ENCODE measurements at places on chromosomes 5 and 9.

DNA sequence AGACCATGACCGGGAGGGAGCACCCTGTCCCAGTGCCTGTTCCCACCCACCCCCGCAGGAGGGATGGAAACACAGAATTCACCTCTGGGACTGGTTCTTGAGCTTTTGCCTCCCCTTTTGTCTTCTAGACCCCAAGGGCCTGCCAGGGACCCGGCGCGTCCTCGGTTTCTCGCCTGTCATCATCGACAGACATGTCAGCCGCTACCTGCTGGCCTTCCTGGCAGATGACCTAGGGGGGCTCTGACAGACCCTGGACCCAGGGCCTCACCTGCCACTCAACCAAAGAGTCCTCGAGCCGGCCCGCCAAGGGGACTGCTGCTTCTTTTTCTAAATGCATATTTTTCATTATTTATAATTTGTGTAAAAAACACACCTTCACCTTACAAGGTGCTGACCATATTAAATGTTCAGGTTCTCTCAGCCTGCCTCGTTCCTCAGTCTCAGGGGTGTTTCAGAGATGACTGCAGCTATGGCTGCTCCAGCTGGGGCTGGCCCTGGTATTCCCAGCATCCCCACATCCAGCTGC is 16.9 kb downstream of the CARD19 start:
- DNase-seq: no peak

GRCh38 chr5:65854925-65855324 is 71.5 kb upstream of the ERBIN start:
- no peak for DNase-seq

GRCh38 chr9:124429530-124429867 is 14.3 kb upstream of the PSMB7 start:
- DNase-seq: no peak

DNA sequence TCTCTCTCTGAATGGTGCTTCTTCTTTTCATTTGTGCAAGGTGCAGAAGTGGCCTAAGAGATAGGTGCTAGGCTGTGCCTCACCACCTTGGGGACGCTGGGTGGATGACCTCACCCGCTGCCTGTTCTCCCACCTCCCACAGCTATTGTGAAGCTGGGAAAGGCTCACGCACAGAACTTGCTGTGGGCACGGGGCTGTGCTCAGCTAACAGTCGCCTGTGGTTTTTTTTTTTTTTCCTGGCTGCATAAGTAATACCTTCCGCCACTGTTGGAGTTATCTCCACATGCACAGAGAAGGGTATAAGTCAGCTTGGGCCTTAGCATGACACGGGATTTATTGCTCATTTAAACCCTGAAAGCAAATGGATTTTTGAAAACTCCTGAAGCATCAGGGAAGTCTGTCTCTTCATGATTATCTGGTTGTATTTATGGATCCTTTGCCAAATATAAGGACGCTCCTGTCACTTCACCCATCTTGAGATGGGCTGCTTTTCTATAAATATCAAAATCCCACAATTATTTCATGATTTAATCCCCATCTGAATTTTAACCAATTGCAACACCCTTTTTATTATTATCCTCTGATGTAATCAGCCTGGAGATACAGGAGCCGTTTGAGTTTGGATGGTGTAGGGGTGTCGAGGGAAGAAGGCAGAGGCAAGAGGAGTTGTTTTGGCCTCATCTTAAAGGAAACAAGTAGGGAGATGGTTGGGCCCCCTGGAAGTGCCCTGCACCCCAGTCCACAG is 9.0 kb downstream of the DBH start:
- no peak for DNase-seq

DNA sequence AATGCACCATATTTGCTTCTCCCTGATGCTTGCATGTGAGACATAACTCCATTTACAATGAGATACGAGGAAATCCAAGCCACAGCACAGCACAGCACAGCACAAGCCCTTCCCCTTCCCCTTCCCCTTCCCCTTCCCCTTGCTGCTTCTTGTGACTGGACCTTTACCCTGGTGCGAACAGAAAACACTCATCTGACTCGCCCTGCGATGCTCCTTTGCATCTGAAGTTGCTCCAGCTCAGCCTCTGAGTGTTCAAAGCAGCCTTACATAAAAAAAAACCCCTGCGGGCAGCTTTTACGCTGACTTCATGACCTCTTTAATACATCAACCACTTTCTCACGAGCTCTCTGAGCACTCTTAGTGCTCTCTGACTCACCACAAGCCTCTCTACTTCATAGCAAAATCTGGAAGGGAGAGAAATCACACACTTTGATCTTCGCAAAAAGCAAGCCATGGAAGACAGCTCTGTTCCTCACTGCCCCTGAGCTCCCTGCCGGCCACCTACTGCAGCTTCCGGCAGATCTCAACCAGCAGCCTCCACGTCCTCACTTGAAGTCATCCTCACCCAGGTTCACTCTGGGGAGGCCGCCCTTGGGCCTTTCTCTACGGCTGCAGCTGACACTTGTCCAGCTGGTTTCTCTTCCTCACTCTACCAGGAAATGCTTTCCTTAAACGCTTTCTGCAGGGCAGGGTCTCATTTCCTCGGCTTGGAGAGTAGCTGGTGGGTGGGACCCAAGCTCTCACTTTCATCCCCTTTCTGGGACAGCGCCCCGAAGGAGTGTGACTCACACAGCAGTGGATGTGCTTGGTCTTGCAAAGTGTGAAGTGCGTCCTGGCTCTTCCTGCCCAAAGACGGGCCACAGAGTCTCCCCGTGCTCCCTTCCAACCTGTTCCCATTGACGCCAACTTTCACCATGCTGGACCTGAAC is 5.3 kb downstream of the SLC34A1 start:
- peak; percentile 31 for DNase-seq

DNA sequence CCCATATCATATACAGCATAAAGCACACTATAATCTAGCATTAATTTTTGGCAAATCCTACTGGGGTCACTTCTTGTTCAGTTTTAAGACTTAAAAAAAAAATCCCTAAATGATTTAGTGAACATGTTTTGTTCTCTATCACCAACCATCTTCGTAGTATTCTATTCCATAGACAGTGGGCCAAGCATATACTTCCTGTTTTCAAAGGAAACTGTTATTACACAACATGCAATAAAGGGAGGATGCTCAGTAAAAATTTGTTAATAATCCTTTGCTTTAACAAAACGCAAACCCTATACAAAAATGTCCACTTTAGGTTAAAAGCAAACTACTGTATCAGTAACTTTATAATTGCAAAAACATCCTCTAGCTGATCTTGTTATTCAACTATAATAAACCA is 13.0 kb downstream of the CCNH start:
- DNase-seq: no peak

GRCh38 chr9:99778836-99779235 is 42.8 kb upstream of the NR4A3 start:
- DNase-seq: no peak

DNA sequence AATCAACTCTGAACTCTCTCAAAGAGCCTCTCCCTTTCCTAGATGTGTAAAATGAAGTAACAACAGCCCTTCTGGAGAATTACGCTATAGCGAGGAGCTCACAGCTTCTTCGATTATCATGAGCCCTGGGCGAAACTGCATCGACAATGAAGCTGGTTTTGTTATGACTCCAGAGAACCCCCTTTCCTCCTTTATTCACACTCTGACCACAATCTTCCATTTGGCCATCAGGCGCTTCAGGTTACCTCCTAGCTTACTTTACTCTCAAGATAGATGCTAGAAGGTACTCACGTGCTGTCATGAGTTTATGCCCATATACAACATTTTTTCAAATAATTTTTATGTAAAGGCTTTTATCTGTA is 362.7 kb upstream of the RFX3 start:
- DNase-seq: no peak

DNA sequence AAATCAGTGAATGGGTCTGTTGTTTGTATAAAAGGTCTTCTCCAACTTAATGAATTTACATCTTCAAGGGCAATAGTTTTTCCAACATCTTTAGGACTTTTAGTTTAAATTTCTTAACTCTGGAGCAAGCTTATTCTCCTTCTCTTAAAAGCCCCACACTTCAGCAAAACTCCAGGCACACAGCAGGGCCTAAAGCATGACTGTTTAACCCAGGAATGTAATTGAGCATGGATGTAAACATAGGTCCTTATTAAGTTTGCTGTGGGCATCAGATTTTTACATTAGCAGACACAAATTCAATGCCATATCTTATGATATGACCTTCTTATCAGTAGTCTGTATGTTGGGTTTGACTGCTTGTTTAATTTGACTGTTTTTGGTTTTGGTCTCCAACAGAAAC is 78.9 kb downstream of the ABCA1 start:
- no peak for DNase-seq

DNA sequence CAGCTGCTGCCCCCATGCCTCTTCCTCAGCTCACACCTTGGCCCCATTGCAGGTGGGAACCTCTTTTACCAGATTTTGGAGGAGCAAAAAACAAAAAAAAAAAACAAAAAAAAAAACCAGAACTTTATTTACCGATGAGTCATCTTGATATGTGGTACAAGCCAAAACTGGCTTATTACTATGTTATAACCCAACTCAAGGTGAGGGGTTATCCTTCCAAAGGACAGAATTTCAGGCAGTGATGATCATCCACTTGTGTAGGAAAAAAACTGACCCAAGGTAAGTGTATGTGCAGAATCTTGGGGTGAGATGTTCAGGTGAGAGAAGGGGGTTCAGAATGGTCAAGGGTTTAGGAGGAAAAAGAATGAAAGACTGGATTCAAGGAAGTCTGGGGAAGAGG is 142.6 kb upstream of the FST start:
- no peak for DNase-seq

- no peak for DNase-seq
These were observed 648.3 kb downstream of the PDE4D start for GRCh38 chr5:59245198-59245597.

- DNase-seq: no peak
These were observed 47.8 kb downstream of the SUSD1 start for GRCh38 chr9:112127281-112127680.

DNA sequence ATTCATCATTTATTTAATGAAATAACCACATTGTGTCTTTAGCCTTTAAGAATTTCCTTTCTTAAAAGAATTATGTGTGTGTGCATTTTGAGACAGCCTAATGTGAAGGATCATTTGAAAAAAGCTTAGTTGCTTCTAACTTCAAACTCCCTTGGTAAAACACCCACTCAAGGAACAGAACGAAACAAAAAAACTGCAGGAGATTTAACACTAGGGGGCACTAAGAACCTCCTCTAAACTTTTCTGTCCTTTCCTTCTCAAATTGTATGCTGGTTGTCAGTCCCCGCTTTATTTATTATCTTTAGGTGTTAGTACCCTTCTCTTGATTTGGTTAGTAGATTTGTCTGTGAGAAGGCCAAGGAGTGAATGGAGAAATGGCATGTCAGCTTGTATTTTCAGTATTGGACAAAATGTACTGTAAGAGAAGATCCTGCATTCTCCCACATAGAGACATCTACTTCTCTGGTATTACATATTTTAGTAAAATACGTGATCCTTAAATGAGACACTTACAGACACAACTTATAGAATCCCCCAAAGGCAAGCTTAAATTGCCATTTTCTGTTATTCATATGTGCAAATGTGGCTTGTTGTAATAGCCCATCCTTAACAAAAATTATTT is 229.7 kb downstream of the MRPS30 start:
- no peak for DNase-seq

GRCh38 chr5:160743027-160743426 is 109.0 kb downstream of the ATP10B start:
- DNase-seq: no peak

- DNase-seq: no peak
These were observed 34.9 kb upstream of the N4BP3 start for GRCh38 chr5:178078197-178079010.

DNA sequence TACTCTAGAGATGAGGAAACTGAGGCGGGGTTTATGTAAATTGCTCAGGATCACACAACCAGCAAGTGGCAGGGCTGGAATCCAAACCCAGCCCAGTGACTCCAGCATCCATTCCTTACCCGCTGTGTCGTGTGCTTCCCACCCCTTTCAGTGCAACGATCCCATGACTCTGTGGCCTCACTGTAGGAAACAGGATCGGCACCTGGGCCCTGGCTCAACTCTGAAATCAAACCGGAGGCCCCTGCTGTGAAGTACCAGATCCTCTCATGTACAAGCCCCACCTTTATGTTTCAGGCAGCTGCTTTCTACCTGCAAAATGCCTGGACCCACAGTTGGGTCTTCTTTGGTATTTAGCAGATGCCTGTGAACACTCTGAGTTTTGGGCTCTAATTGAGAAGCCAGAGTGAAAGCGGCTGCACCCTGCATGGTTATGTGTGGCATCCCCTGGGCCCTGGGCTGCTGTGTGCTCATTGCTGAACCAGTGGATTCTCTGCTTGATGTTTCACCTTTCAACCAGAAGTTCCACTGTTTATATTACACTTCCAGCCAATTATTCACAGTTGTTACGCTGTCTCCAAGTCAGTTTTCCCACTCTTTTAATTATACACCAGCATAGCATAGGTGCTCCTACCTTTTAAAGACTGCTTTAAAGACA is 36.7 kb downstream of the ABLIM3 start:
- DNase-seq: no peak

DNA sequence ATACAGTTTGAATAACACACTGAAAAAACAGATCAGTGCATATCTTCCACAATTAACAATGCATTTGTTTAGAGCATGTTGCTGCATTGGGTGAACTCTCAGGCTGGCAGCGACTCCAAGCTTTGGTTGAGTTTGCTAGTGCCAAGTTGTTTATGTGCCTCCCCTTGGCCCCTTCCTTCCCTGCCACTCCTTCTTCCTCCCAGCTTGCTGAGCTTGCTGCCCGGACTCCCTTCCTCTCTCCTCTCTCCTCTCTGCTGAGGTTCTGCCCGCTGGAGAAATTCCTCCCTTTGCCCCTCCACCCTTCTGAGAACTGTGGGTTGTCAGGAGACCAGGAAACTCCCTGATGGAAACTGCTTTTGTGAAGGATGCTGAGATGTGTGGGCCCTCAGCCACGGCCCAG is 247.3 kb downstream of the PDZD2 start:
- no peak for DNase-seq

DNA sequence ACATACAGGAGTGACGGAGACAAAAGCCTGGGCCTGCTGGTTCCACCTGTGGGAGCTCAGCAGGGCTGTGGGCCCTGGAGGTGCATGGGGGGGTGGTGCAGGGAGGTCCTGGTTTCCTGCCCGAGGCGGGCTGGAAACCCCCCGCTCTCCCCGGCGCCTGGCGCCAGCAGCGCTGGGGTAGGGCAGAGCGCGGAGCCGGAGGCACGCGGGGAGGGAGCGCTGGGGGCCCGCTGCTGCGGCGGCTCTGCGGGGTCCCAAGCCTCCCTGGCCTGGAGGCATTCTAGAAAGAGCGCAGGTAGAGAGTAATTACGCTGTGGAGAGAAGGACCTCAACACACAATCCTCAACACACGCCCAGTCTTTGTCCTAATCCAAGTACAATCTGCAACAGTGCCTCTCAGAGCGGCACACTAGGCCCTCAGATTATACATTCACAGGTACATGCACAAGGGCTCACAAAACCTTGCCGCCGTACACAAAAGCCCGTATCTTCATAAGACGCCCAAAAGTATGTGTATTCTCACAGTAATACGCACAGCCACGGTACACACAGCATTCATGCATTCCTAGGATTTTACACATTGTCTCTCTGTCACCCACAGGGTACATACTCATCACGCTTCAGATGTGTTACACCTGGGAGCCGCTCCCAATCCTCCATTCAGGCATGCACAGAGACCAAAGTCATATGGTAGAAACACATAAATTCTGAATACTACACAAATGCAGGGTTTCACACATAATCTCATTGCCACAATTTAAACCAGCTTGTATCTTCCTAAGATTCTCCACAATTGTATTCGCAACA is 2.1 kb upstream of the HAND1 start:
- no peak for DNase-seq

All from stimulated activated effector memory CD8-positive, alpha-beta T cell treated with anti-CD3 and anti-CD28 coated beads, Interleukin-12 subunit alpha, Interleukin-12 subunit beta, amount 100 ng/mL, for 72 hours (primary cell).